Upper lobe of left lung (tissue), 6 donors: ENCODE measurements at places on chromosomes 3 and 15. TPM values are rescaled to one million over a fixed set of nuclear protein-coding genes. Genes with fewer than 3 reads are reported as not detected.

- DNase-seq = no peak
- no peak overlapping the region for H3K27ac ChIP-seq
- no peak overlapping the region for H3K4me3 ChIP-seq
- H3K36me3 ChIP-seq = no peaks in the 10 kb centered on the region
These were observed 89.1 kb downstream of the CRYGS start for GRCh38 chr3:186454881-186455703.

DNA sequence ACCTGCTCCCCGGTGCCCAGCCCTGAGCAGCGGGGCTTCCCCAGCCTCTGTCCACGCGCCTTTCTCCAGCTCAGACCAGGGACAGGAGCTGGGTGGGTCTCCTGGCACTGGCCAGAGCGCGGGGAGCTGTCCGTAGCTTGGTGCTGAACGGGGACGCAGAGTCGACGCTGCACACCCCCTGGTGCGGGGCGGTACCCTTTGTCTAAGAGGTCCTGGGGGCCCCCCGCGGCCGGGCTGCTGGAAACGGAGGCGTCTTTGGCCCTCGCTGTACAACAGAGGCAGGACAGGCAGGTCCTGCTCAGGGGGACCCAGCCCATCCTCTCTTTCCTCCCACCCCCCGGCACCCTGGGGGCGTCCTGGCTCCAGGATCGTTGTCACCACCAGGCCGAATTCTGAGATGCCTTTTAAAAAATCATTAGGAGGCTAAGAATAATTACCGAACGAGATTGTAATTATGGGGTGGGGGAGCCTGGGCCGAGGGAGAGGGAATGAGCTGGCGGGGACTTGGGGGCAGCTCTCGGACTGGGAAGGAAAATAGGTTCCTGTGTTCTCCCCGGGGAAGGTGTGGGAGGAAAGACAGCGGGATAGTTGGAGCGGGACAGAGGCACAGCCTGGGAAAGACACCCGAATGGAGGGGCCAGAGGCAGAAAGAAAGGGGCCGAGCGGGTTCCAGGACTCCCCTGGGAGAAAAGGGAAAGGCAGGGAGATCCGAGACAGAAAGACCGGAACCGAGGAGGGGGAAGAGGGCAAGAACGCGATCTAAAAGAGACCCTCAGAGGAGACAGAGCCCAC lies 4.1 kb upstream of the SKOR1 start:
- peaks cover 20% of the 10 kb centered on the region for H3K27me3 ChIP-seq
- H3K36me3 ChIP-seq = no peaks in the 10 kb centered on the region
- H3K4me3 ChIP-seq = no peak overlapping the region
- DNase-seq = no peak
- no peak overlapping the region for H3K27ac ChIP-seq

GRCh38 chr3:133563186-133563591 lies 10.3 kb upstream of the CDV3 start:
- no peaks in the 10 kb centered on the region for H3K27me3 ChIP-seq
- no peak for DNase-seq
- H3K4me1 ChIP-seq = no peaks in the 10 kb centered on the region
- no peak overlapping the region for H3K27ac ChIP-seq
- H3K36me3 ChIP-seq = no peaks in the 10 kb centered on the region
- no peak overlapping the region for H3K4me3 ChIP-seq

DNA sequence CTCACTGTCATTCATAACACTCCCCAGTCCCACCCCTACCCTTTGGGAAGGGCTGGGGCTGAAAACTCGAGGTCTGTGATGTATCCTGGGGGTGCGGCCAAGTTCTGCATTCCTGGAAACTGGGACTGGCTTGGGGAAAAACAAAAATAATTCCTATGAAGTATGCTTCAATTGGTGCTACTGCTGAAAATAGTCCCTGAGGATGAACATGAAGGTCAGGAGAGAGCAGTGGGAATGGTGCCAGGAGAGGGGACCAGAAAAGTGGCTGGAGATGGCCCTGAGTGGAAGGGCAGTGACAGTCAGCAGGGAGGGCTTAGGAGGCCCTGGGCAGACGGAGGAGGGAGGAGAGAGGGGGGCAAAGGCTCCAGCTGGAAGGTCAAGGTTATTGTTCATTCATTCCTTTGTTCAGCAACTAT lies 4.8 kb upstream of the ISLR start:
- H3K4me1 ChIP-seq = no peaks in the 10 kb centered on the region
- no peak overlapping the region for H3K4me3 ChIP-seq
- no peak for DNase-seq
- no peak overlapping the region for H3K27ac ChIP-seq
- no peaks in the 10 kb centered on the region for H3K27me3 ChIP-seq
- H3K36me3 ChIP-seq = no peaks in the 10 kb centered on the region

GRCh38 chr15:66954601-66955000 lies 110.8 kb upstream of the SMAD3 start:
- H3K4me3 ChIP-seq = no peak overlapping the region
- no peaks in the 10 kb centered on the region for H3K4me1 ChIP-seq
- DNase-seq = no peak
- H3K36me3 ChIP-seq = no peaks in the 10 kb centered on the region
- no peaks in the 10 kb centered on the region for H3K27me3 ChIP-seq

DNA sequence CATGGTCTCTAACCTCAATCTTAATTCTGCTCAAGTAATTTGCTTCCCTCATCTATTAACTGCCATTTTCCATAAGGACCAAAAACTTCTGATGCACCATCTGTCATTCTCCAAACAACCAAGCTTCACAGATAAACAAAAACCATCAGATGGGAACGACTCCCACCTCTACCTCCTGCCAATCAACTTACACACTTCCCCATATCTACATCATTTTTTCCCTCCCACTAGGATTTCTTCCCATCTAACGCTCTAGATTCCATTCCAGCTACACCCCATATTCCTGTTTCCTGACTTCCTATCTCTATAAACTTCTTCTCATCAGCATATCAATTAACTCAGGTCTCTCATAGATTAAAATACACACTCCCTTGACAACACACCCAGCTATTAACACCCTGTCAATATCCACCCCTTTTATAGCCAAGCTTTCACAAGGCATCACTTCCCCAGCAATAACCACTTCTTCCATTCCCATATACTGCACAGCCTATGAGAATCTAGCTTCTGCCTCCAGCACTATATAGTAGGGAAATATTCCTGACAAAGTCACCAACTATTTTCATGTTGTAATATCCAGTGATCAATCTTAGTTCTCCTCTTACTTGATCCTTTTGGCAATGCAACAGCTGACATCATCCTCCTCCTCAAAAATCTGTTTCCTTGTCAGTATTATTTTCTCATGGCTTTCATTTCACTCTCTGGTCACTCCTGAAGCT lies 39.2 kb downstream of the SNX4 start:
- H3K36me3 ChIP-seq = no peaks in the 10 kb centered on the region
- H3K27me3 ChIP-seq = no peaks in the 10 kb centered on the region
- no peak for DNase-seq
- H3K4me3 ChIP-seq = no peak overlapping the region

DNA sequence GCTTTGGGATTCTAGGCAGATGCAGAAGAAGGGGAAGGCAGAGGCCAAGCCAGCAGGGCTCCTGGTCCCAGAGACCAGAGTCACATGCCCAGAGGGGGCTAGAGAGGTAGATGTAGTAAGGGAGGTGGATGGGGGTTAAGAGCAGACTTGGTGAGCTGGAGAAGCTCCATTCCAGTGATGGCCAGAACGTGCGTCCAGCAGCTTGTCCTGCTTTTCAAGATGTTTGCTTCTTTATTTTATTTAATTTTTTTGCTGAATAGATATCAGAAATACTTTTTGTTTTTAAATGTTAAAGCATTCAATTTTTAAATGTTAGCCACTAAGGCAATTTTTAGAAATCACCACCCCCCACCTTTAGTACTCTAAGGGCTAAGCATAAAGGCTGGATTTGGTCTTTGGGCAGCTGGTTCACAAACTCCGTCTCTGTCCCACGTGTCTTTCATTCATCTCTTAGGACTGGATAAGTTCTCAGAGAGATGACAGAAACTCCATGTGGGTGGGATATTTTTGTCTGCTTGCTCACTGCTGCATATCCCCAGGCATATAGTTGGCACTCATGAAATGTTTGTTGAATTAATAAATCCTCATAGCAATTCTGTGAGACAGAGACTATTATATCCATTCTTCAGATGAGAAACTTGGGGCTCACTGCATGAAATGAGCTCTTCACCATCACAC lies 6.7 kb downstream of the COLQ start:
- no peaks in the 10 kb centered on the region for H3K27me3 ChIP-seq
- no peak overlapping the region for H3K4me3 ChIP-seq
- peaks cover 16% of the 10 kb centered on the region for H3K4me1 ChIP-seq
- no peaks in the 10 kb centered on the region for H3K36me3 ChIP-seq
- no peak overlapping the region for H3K27ac ChIP-seq
- no peak for DNase-seq

DNA sequence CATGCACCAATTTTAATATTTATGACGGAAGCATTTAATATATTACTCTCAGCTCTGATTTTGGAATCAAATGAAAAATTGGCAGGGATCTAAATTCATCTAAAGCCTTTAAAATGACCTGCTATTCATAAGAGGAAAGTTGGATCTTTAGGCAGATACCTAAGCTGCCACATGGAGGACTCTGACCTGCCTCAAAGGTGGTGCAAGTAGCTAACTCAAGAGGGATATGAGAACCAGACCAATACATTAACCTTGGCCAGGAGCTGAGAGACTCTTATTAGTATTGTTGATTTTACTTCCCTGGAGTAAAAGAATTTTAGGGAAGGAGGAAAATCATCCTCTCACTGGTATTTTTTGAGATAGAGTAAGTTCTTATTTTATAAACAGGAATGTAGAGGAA lies 17.7 kb downstream of the ZNF654 start:
- no peaks in the 10 kb centered on the region for H3K36me3 ChIP-seq
- no peak overlapping the region for H3K27ac ChIP-seq
- no peak overlapping the region for H3K4me3 ChIP-seq

DNA sequence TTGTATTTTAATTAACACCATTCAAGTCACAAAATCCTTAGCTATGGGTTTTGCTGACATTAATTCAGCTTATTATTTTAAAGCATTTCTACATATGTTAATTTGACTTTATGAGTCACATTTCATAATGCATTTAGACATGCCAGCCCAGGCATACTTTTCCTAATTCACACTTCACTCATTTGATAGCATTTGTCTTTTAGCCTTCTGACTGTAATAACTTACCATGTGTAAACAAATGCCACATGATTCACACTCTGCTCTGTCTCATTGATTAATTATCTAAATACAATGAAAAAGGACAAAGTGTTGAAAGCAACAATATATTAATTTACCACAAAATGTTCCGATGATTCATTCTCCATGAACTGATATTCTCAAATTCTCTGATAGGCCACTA lies 927.8 kb upstream of the EPHA6 start:
- no peak overlapping the region for H3K4me3 ChIP-seq
- H3K27ac ChIP-seq = no peak overlapping the region
- no peaks in the 10 kb centered on the region for H3K36me3 ChIP-seq
- DNase-seq = no peak
- no peaks in the 10 kb centered on the region for H3K4me1 ChIP-seq

DNA sequence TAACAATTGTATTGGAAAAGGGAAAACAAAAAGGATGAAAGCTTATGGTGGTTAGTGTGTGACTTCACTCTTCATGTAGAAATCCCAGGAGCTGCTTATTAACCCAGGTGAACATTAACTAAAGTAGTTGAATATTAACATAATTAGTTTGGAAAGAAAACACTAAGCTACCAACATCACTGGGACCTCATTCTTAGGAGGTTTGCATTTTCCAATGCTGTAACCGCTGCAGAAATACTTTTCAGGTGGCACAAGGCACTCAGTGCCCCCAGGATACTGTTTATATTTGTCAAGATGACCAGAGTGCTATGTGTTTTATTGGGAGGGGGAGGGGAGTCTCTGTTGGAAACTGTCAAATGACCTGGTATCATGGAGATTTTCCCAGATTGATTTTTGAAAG lies 25.9 kb upstream of the VILL start:
- no peak overlapping the region for H3K4me3 ChIP-seq
- no peak for DNase-seq
- H3K27ac ChIP-seq = no peak overlapping the region
- peaks cover 40% of the 10 kb centered on the region for H3K4me1 ChIP-seq
- no peaks in the 10 kb centered on the region for H3K36me3 ChIP-seq

DNA sequence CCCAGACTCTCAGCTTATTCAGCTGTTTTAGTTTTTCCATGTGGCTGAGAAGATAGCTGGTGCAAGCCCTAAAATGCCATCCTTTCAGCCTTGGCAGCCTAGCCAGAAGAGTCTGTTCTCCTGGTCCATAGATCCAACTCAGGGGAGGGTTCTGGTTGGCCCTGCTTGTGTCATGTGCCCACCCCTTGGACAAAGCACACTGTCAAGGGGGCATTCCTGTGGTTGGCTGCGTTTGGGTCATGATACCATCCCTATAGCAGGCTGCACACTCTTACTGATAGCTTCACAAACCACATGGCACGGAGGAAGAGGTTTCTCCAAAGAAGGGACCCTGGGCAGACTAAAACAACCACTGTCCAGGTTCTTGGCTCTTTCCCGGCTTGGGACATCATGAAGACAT lies 8.4 kb upstream of the FSTL1 start:
- DNase-seq = no peak
- no peaks in the 10 kb centered on the region for H3K4me1 ChIP-seq
- no peaks in the 10 kb centered on the region for H3K36me3 ChIP-seq
- H3K27me3 ChIP-seq = no peaks in the 10 kb centered on the region
- H3K27ac ChIP-seq = no peak overlapping the region

- H3K36me3 ChIP-seq = no peaks in the 10 kb centered on the region
- H3K4me1 ChIP-seq = no peaks in the 10 kb centered on the region
- no peak overlapping the region for H3K27ac ChIP-seq
- H3K4me3 ChIP-seq = no peak overlapping the region
- no peak for DNase-seq
These were observed 7.4 kb upstream of the FGF7 start for GRCh38 chr15:49415638-49416037.

DNA sequence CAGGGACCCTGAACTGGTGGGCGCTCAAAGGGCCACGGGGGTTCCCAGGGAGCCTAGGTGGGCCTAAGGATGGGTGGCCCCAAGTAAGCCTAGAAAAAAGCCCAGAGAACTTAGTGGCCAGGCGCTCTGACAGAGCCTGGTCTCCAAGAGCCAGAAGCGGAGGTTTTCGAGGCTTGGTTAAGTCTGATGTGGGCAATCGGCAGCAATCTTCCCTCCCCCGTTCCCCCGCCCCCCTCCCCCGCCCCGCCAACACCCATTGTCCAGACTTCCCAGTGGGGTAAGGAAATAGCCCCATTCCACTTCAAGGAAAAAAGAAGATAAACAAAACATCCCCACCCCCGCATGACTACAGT lies 6.7 kb downstream of the EOMES start:
- no peaks in the 10 kb centered on the region for H3K36me3 ChIP-seq
- H3K4me1 ChIP-seq = peaks cover 28% of the 10 kb centered on the region
- H3K4me3 ChIP-seq = no peak overlapping the region
- DNase-seq = no peak

GRCh38 chr15:67382723-67383122 lies 128.1 kb downstream of the IQCH start:
- no peaks in the 10 kb centered on the region for H3K36me3 ChIP-seq
- no peak for DNase-seq
- no peaks in the 10 kb centered on the region for H3K4me1 ChIP-seq
- H3K27me3 ChIP-seq = no peaks in the 10 kb centered on the region
- H3K4me3 ChIP-seq = no peak overlapping the region

Gene HES1
- total RNA-seq = 34.3 TPM

Gene C3orf70
- total RNA-seq = 0.67 TPM
